Ascending aorta (tissue), 2 donors: ENCODE measurements at places on chromosomes 4 and X. TPM values are rescaled to one million over a fixed set of nuclear protein-coding genes. Genes with fewer than 3 reads are reported as not detected.

Gene HTN3
- not detected for total RNA-seq

- H3K36me3 ChIP-seq = no peaks in the 10 kb centered on the region
- H3K27me3 ChIP-seq = no peaks in the 10 kb centered on the region
- H3K4me3 ChIP-seq = no peak overlapping the region
- no peaks in the 10 kb centered on the region for H3K4me1 ChIP-seq
- no peak overlapping the region for H3K27ac ChIP-seq
Observed at GRCh38 chr4:44908565-44908964, 182.2 kb upstream of the GNPDA2 start.

GRCh38 chr4:31237233-31237632 is 517.1 kb downstream of the PCDH7 start:
- no peak overlapping the region for H3K27ac ChIP-seq
- H3K4me1 ChIP-seq = no peaks in the 10 kb centered on the region
- H3K36me3 ChIP-seq = no peaks in the 10 kb centered on the region
- no peaks in the 10 kb centered on the region for H3K27me3 ChIP-seq
- H3K4me3 ChIP-seq = no peak overlapping the region

Gene OPHN1
- total RNA-seq = 5.6 TPM

- H3K27me3 ChIP-seq = no peaks in the 10 kb centered on the region
- H3K36me3 ChIP-seq = no peaks in the 10 kb centered on the region
- no peak overlapping the region for H3K4me3 ChIP-seq
- no peaks in the 10 kb centered on the region for H3K4me1 ChIP-seq
- H3K27ac ChIP-seq = no peak overlapping the region
Observed at GRCh38 chr4:180564448-180564847, 1678.8 kb upstream of the TENM3 start.

Gene LPAR4
- total RNA-seq = not detected

Gene PF4V1
- total RNA-seq = not detected

Gene MAP9
- total RNA-seq = 5.2 TPM

DNA sequence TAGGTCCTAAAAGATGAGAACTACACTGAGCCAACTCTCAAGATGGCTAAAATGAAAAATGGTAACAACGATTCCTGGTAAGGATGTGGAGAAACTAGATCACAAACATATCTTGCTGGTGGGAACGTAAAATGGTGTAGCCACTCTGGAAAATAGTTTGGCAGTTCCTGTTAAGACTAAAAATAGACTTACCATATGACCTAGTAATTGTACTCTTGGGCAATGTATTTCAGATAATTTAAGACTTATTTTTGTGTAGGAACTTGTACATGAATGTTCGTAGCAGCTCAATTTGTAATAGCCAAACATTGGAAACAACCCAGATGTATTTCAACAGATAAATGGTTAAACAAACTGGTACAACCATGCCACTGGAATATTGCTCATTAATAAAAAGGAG is 106.2 kb downstream of the HDAC8 start:
- no peaks in the 10 kb centered on the region for H3K27me3 ChIP-seq
- H3K4me3 ChIP-seq = no peak overlapping the region
- no peak overlapping the region for H3K27ac ChIP-seq
- DNase-seq = no peak
- H3K4me1 ChIP-seq = no peaks in the 10 kb centered on the region

DNA sequence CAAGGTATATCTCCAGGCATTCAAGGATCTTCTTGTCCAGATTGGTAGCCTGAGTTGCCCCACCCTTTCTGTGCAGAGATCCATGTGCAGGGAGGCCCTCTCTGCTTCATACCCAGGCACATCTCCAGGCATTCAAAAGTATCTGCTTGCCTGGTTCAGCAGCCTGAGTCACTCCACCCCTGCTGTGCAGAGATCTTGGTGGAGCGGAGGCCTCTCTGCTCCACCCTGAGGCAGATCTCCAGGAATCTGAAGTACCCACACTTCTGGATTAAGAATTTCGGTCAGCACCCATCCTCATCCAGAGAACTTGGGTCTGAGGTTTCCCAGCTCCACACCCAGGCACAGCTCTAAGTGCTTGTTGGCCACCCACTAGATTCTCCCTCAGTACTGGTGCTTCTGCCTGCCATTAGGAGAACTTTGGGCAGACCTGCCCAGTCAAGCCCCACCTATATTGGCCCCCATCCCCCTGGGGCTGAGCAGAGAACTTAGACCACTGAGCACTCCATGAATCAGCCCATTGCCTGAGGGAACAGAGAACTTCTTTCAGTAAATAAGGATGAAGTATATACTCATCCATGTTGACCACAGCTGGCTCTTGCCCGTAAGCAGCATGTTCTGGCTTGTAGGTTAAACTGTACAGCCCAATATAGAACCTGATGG is 199.5 kb upstream of the ZCCHC13 start:
- no peak overlapping the region for H3K4me3 ChIP-seq
- peaks cover 17% of the 10 kb centered on the region for H3K36me3 ChIP-seq
- no peaks in the 10 kb centered on the region for H3K4me1 ChIP-seq
- DNase-seq = no peak
- no peak overlapping the region for H3K27ac ChIP-seq

DNA sequence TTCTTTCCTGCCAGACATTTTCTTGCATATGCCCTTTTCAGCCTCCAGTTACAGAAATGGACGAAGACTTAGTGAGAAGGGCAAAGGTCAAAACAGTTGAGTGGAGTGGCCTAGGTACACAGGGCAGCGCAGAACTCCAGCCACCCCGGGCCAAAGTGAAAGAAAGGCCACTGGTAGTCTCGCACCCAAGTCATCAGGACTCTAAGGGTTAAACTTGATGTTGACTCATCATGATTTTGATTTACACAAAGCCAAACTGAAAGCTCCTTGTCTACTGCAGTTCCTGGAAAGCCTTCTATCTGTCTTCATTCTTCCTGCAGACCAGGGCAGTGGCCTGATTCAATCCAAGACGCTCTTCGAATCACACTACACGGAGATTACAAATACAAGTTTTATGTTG is 2.6 kb upstream of the IL13RA1 start:
- no peaks in the 10 kb centered on the region for H3K36me3 ChIP-seq
- H3K27me3 ChIP-seq = no peaks in the 10 kb centered on the region
- DNase-seq = no peak
- H3K27ac ChIP-seq = peak overlapping the region; percentile 47

DNA sequence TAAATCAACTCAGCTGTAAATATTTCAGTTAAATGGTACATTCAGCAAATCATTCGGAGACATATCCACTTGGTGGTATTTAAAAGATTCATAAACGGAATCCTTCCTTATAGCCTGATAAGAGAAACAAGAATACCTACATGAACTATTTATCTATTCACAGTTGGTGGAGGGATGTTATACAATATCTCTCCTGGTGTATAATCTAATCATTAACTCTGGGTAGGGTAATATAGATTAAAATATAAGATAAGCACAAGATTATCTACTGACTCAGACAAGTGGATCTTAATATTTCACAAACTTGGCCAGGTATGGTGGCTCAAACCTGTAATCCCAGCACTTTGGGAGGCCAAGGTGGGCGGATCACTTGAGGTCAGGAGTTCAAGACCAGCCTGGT is 164.5 kb upstream of the MAP3K15 start:
- no peak for DNase-seq
- H3K27me3 ChIP-seq = no peaks in the 10 kb centered on the region
- no peaks in the 10 kb centered on the region for H3K4me1 ChIP-seq
- H3K27ac ChIP-seq = no peak overlapping the region

Gene TMEM31
- total RNA-seq = not detected

GRCh38 chr4:167939863-167940616 is 152.3 kb upstream of the ANXA10 start:
- H3K36me3 ChIP-seq = no peaks in the 10 kb centered on the region
- no peaks in the 10 kb centered on the region for H3K27me3 ChIP-seq
- H3K4me1 ChIP-seq = no peaks in the 10 kb centered on the region

Gene AMTN
- total RNA-seq = not detected

- no peak overlapping the region for H3K27ac ChIP-seq
- no peaks in the 10 kb centered on the region for H3K4me1 ChIP-seq
- H3K27me3 ChIP-seq = no peaks in the 10 kb centered on the region
- DNase-seq = no peak
- H3K36me3 ChIP-seq = no peaks in the 10 kb centered on the region
- no peak overlapping the region for H3K4me3 ChIP-seq
Observed at GRCh38 chr4:71417150-71417549, 78.3 kb downstream of the SLC4A4 start.

Gene PCDH11X
- 1.2 TPM for total RNA-seq

GRCh38 chr4:174387143-174387542 is 103.4 kb downstream of the CEP44 start:
- H3K27me3 ChIP-seq = no peaks in the 10 kb centered on the region
- no peaks in the 10 kb centered on the region for H3K36me3 ChIP-seq
- no peak for DNase-seq
- H3K4me1 ChIP-seq = no peaks in the 10 kb centered on the region
- no peak overlapping the region for H3K4me3 ChIP-seq

DNA sequence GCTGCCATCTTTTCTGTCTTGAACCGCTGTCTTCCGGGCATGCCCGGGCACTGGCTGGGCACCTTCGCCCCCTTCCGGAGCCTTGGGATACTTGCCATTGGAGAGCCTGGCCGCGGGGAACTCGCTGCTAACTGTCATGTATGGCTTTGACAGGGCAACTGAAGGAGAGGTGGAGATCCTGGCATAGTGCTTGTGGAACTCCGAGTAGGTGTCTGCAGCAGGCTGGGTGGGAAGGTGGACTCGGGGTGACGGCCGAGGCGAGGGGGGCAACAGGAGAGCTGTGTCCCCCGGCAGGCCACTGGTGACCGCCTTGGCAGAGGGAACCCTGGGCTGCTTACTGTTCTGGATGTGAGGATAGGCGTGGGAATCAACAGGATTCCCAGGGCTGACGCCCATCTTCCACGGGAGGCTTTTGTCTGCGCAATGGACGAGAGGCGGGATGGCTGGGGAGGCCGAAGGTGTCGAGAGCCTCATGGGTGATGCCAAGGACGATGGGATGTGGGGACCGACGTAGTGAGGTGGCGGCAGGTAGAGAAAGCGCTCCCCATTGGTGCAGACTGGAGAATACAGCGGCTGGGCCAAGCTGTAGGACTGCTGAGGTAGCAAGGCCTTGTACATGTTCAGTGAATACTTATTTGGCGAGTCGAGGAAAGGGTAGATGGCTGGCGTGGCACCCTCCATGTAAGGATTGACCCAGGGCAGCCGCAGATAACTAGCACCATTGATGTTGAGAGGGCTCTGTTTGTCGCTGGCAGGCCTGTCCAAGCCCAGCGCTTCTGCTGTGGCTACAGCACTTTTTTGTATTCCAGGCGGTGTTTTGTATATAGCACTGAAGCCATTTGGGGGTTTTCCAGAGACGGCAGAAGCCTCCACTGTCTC is 23.4 kb downstream of the BCOR start:
- H3K4me1 ChIP-seq = no peaks in the 10 kb centered on the region
- H3K27me3 ChIP-seq = no peaks in the 10 kb centered on the region
- no peak overlapping the region for H3K27ac ChIP-seq
- no peak overlapping the region for H3K4me3 ChIP-seq
- peaks cover 10% of the 10 kb centered on the region for H3K36me3 ChIP-seq
- DNase-seq = no peak

Gene DCAF8L2
- total RNA-seq = not detected

Gene BCAP31
- 63.0 TPM for total RNA-seq

Gene PPA2
- total RNA-seq = 49.3 TPM

GRCh38 chrX:142854970-142855369 is 170.8 kb upstream of the SPANXN4 start:
- H3K4me1 ChIP-seq = no peaks in the 10 kb centered on the region
- no peak overlapping the region for H3K4me3 ChIP-seq
- no peaks in the 10 kb centered on the region for H3K27me3 ChIP-seq

DNA sequence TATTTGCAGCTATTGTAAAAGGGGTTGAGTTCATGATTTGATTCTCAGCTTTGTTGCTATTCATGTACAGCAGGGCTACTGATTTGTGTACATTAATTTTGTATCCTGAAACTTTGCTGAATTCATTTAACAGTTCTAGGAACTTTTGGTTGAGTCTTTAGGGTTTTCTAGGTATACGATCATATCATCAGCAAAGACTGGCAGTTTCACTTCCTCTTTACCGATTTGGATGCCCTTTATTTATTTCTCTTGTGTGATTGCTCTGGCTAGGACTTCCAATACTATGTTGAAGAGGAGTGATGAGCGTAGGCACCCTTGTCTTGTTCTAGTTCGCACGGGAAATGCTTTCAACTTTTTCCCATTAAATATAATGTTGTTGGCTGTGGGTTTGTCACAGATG is 48.1 kb downstream of the NPY1R start:
- H3K36me3 ChIP-seq = no peaks in the 10 kb centered on the region
- no peak overlapping the region for H3K27ac ChIP-seq
- no peaks in the 10 kb centered on the region for H3K27me3 ChIP-seq
- H3K4me3 ChIP-seq = no peak overlapping the region
- H3K4me1 ChIP-seq = no peaks in the 10 kb centered on the region

Gene TEX11
- total RNA-seq = not detected

Gene TFDP3
- total RNA-seq = not detected

DNA sequence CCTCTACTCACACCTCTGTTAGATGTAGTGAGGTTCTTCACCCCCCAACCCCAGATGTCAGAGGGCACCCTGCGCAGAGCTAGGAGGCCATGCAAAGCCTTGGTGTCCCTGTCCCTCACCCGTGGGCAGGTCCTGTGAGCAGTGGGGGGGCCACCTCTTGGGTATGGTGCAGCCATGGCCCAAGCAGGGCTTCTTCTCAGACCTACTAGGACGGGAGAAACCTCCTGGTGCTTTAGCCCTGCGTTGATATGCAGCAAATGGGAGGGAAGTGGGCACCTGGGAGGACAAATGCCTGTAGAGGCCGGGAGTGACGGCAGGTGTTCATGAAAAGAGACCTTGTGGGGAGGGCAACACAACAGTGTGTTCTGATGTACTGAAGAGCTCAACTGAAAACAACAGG is 38.5 kb upstream of the MSANTD1 start:
- no peak overlapping the region for H3K27ac ChIP-seq
- DNase-seq = no peak
- peaks cover 79% of the 10 kb centered on the region for H3K36me3 ChIP-seq

DNA sequence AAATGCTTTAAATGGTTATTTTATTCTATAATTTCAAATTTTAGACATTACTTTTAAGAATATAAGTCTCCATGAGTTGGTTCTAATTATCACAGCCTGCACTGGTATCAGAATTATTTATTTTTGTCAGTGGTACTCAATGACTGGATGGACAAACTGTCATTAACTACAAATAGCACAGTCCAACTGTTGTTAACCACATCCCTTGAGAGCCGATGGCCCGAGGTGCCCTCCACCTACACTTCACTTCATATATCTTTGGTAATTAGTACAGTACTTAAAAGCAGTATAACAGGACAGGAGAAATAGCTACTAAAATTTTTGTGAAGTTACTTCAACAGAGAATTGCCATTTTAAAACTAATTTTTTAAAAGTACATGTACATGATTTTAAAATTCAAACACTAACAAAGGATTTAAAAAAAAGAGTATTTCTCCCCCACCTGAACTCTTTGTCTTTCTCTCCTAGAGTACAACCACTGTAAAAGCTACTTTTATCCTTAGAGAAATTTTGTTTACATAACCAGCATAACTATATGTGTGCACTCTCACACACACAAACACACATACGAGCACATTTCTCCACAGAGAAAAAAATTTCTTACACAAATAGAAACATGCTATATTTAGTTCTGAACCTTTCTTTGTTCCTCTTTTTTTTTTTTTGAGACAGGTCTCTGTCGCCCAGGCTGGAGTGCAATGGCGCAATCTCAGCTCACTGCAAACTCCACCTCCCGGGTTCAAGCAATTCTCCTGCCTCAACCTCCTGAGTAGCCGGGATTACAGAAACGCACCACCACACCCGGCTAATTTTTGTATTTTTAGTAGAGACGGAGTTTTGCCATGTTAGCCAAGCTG is 6.5 kb downstream of the TIFA start:
- no peak for DNase-seq
- H3K27ac ChIP-seq = no peak overlapping the region
- H3K4me3 ChIP-seq = no peak overlapping the region
- no peaks in the 10 kb centered on the region for H3K27me3 ChIP-seq

Gene NKX6-1
- total RNA-seq = not detected

GRCh38 chrX:133985164-133985966 is at the start of gene GPC3:
GPC3 (minus strand) TSS chrX:133985594.
- no peaks in the 10 kb centered on the region for H3K27me3 ChIP-seq
- DNase-seq = no peak
- no peak within 1 kb of the TSS for H3K27ac ChIP-seq
- H3K36me3 ChIP-seq = no peaks in the 10 kb centered on the region
- peak within 1 kb of the TSS; percentile 56 for H3K4me3 ChIP-seq
